ENCODE measurements at places on chromosomes 2 and 18.

DNA sequence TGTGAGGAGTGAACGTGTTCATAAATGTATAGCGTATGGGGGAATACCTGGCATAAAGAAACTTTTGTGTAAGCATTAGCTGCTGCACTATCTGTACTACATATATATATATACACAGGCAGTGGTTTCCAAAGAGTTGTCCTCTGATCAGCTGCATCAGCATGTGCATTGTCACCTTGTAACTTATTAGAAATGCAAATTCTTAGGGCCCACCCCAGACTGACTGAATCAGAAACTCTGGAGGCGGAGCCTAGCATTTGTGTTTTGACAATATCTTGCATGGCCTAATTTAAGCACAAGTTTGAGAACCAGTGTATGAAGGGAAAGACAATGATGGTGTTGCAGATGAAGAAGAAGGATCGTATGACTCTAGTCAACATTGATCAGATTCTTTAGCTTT lies 299.5 kb downstream of the CCDC102B start:
- no peak for DNase-seq

- no peak for DNase-seq
Observed at GRCh38 chr2:25788457-25788856, 89.8 kb downstream of the ASXL2 start.

GRCh38 chr18:42578792-42579191 lies 536.7 kb downstream of the RIT2 start:
- peak; percentile 91 for DNase-seq

GRCh38 chr2:55169359-55169758 lies 62.7 kb downstream of the CLHC1 start:
- no peak for DNase-seq

GRCh38 chr18:13565228-13565627 lies 161.1 kb downstream of the FAM210A start:
- no peak for DNase-seq

DNA sequence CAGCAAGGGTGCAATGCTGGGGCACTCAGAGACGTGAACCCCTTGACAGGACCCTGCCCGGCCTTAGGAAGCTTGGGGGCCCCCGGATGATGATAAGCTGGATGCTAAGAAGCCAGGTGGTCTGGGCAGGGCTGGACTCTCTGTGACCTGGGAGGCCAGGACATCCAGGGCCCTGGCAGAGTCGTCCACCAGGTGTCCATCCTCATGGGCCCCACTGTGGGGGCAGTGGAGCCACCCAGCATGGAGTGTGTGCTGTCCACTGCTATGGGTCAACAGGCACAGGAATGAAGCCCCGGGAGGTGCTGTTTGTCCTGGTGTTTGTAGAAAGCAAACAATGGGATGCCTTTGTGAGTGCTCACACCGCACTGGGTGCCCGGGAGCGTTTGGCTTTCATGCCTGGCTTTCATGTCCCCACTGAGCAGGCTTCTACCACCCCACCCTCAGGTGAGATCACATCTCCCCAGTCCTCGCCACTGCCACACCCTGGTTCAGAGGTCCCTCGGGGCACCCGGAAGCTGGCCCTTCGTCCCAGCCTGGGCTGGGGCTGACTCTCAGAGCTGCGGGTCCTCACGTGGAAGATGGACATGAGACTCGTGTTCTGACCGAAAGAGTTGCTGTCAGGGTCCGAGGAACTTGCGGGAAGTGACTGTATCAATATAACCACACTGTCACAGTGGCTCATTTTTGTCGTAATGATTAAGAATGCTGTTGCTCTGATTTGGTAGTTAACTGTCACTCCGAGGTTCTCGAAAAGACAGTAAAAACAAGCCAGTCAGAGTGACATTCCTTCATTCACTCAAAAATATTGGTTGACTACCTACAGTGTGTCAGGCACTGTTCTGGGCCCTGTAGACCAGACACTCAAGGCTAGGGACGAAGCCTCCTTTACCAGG lies 53.3 kb downstream of the INHBB start:
- peak; percentile 90 for DNase-seq

- no peak for DNase-seq
Observed at GRCh38 chr2:152858594-152859265, 140.3 kb downstream of the ARL6IP6 start.

GRCh38 chr2:97671526-97671925 lies 2.0 kb downstream of the C2orf92 start:
- DNase-seq: no peak

DNA sequence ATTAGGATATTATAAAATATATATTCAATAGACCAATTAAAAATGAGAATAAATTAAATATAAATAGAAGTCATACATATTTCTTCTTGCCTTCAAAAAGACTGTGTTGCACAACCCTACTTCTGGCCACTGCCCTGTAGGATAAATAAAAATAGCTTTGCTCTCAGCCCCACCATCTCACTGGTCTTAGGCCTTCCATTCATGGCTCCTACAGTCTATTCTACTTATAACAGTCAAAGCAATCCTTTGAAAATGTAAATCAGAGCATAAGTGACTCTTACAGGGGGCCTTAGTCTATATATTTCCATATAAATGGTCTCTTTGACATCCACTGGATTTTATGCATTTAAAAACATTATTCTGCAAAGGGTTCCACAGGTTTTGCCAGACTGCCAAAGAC lies 72.9 kb downstream of the KLF7 start:
- no peak for DNase-seq

- DNase-seq: no peak
Observed at GRCh38 chr2:26532301-26533250, 54.7 kb upstream of the OTOF start.

DNA sequence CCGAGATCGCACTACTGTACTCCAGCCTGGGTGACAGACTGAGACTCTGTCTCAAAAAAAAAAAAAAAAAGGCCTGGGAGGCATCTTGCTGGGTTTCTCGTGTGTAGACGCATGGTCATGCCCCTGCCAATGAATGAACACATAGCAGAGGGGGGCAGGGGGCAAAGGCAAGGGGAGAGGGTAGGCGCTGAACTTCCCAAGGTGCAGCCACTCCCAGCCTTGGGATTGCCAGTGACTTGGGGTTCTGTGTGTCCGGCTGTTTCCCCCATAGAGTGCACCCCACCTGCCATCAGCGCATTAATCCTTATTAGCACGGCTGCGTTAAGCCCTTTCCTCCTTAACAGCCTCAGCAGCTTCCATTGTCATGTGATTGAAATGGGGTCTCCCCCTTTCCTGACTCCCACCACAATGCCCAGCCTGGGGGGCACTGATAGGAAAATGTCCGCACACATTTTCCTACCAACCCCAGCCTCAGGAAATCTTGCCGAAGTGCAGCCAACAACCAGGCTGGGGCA lies 225.8 kb downstream of the CELF4 start:
- DNase-seq: no peak

GRCh38 chr2:179952658-179953057 lies 54.4 kb downstream of the CWC22 start:
- DNase-seq: no peak

- no peak for DNase-seq
Observed at GRCh38 chr18:44732238-44732563, 51.5 kb downstream of the SETBP1 start.

GRCh38 chr2:239774933-239775622 lies 250.1 kb downstream of the NDUFA10 start:
- no peak for DNase-seq

DNA sequence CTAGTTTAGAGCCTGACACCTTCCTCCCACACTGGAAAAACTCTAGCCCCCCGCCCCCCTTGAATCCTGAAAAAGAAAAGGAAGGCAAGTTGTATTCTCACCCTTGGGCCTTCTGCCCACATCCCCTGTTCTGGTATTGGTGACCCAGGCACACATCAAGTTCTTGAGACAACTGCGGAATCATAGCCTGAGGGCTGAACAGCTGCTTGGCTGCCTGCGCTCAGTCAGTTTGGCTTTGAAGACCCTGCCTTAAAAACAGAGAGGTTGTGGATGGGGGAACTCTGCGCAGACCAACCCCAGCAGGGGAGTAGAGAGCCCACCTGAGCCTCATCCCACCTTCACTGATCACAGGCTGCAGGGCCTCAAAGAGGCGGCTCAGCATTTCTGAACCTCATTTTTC lies 229.2 kb downstream of the ANAPC1 start:
- DNase-seq: no peak

DNA sequence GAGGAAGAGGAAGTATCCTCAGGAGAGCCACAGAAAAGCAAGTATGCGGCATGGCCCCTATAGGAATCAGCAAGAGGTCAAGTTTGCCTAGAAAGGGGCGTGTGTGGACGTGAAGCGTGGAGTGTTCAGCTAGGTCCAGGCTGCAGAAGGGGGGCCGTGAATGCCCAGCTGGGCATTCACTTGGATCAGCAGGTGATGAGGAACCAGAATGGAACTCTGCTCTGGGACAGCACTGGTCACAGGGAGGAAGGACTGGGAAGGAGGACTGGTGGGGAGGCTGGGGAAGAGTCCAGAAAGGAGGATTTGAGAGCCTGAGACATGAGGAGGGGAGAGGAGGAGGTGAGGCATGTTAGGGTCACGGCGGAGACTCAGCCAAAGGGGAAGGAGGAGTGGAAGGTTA lies 19.8 kb downstream of the STAT1 start:
- no peak for DNase-seq

DNA sequence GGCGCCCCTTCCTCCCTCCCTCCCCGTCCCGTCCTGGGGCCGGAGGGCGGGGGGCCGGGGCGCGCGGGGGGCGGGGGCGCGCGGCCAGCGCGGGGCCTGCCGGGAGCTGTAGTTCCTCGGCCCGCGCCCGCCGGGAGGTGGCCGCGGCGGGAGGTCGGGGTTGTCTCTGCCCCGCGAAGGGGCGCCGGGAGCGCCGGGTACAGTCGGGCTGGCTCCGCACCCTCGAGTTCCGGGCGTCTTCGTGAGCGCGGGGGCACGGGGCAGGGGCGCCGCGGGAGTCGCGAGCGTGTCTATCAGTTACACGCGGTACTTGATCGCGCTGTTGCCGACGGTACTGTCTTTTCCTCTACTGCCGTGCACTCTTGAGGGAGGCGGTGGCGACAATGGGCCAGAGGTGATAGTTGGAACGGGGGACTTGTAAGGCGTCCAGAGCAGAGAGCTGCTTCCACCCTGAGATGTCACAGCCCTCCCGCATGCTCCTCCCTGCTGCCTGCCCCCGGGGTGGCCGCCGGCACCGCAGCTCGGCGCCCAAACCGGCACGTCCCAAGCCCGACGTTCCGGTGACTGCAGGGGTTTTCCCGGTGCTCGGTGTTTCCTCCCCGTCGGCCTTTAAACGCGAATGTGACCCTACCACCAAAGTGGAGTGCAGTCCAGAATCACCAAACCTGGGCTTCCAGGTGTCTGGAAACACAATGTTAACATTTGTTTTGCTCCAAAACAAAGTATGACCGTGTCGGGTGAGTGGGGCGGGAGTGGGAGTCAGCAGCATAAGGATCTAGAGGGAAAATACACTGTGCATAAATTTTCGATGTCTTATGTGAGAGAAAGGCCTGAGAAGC lies at the start of gene PRKD3:
Gene PRKD3 (minus strand): TSS at position 48 of the 839 bp plus-strand sequence. CDS start 8,309 bp downstream, outside the sequence.
- no peak for DNase-seq

DNA sequence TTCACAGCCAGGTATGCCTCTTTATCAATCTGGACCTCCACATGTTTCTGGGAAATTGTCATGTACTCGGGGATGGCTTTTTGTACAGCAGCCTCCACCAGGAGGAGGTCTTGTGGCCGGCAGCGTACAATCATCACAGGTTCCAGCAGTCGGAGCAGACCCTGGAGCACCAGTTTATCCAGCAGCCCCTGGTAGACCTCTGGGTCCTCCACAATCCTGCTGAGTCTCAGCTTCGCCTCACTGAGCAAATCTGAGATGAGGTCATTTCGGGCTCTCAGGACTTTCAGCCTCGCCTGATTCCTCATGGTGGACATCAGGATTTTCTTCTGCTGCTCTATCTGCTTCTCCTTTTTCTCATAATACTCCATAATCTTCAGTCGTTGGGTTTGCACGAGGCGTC lies 32.8 kb downstream of the TMEM247 start:
- DNase-seq: no peak

- no peak for DNase-seq
Observed at GRCh38 chr18:57026316-57026715, 120.6 kb upstream of the BOD1L2 start.

DNA sequence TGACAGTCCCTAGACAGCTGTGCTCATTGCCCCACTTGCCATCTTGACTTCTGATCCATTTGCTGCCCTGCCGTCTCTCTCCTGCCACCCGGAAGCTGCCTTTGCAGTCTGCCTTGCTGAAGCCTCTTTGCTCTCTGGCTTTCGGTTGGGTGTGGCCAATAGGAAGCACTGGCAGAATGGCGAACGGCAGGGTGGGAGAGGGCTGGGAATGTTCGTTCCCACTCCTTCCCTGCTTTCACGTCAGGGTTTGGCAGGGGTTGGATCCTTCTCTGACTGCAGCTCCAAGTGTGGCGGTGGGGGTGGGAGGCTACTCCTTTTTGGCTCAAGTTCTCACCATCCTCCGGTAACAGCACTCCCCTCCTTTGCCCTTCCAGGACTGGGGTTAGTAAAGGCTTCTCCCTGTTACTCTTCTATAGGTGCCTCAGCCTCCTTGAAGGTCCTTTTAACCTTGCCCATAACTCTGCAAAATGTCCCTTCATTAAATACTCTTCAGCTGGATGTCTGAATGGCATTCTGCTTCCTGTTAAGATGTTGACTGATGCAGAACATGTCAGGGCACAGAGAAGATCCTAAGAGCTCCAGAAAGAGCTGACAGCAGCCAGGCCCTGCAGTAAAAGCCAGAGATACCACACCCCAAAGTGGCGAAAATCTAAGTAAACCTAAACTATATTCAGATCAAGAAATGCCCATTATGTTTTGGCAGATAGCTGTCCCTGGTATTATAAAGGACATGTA lies 299.7 kb downstream of the CDCA7 start:
- DNase-seq: no peak

GRCh38 chr2:26696351-26696816 lies 3.9 kb downstream of the KCNK3 start:
- peak; percentile 100 for DNase-seq

GRCh38 chr2:232321156-232321816 lies 57.3 kb upstream of the ALPP start:
- no peak for DNase-seq

DNA sequence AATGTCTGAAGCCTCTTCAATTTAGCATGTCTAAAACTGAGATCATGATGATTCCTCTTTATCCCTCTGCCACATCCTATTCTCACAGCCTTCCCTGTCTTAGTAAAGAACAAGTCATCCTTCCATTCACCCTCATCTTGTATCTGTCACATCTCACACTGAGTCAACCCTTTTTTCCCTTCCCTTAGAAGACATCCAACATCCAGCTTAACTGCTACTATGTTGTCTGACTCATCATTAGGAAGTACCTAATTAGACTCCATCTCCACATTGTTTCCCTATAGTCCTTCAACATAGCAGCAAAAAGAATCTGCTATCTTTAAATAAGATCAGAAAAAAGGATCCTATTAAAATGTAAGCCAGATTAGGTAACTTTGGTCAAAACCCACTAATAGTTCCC lies 85.2 kb upstream of the GRB14 start:
- peak; percentile 85 for DNase-seq

DNA sequence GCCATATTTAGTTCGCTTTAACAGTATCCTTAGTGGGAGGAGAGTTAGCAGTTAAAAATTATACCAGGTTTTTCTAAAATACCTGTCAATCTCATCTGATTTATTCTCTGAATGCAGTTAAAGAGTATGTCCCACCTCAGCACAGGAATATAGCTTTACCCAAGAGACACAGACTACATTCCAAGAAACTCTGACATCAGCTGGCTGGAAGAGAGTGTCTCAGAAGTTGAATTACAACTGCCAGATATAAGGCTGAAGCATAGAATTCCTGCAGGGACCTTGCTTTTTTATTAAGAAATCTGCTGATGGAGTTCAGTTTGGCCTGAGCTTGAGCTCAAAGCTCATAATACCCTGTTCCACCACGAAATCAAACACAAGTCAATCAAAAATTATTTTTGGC lies 25.4 kb upstream of the CNTNAP5 start:
- no peak for DNase-seq
